GM13976 (cell line): ENCODE measurements at places on chromosomes 5 and 9.

- no peak for DNase-seq
Measured at GRCh38 chr9:16501726-16502125, 368.7 kb downstream of the BNC2 start.

GRCh38 chr9:126883636-126884035 is 23.2 kb downstream of the ZBTB34 start:
- DNase-seq = no peak

- peak; percentile 61 for DNase-seq
Measured at GRCh38 chr9:79570448-79571308, 1.1 kb upstream of the TLE4 start.

DNA sequence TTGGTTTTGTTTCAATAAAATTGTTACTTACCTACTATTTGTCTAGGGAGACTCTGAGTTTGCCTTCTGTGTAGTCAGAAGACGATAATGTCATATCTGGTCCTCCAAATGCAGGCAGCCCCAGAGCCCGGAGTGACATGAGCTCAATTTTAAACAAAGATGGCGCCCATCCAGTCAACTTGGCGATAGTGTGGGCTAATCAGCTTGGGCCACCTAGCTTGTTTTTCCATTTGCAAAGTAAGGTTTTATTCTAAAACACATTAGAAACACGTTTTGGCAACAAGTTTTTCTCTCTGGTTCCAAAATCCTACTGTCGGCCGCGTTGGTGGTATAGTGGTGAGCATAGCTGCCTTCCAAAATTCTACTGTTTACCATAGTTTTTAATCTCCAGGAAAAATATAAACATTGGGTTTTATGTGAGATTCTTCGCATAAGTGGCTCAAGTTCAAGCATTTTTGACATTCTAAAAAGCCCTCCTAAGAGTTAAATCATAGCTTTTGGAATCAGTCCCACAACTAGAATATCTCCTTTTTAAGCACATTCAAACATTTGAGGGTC is 13.2 kb downstream of the TSC1 start:
- DNase-seq = no peak

DNA sequence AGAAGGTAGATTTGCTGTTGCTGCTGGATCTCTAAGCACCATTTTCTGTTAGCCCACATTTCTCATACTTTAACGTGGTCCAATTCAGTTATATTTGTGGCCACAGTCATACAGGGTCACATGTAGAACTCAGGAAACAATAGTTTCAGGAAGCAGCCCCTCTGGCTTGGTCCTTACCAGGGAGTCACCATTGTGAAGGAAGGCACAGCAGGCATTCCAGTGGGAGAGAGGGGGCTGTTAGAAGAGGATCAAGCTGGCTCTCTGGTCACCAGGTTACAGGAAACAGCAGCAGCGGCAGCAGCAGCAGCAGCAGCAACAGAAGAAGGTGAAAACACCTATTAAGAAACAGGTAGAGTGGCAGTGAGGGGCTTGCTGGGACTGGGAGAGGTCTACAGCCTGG is 14.5 kb downstream of the C9orf43 start:
- no peak for DNase-seq

- no peak for DNase-seq
Measured at GRCh38 chr9:135348076-135348787, 131.3 kb upstream of the PPP1R26 start.

DNA sequence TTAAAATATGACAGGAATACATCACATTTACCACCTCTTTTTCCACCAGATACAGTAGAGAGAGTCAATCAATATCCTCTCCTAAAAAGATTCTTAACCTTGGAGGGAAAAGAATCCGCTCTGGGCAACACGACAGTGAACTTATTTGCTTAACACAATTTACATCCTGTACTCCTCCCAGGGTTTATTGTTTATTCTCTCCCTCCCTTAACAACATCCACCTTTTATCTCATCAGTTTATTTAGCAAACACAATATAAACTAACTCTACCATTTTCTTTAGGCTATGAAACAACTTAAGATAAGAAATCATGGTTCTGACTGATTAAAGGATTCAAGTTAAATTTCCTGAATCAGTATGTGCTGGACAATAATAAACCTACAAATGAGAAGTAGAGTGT is 50.9 kb downstream of the CERT1 start:
- no peak for DNase-seq

GRCh38 chr9:9177081-9177480 is 1377.5 kb upstream of the DMAC1 start:
- no peak for DNase-seq

- no peak for DNase-seq
Measured at GRCh38 chr9:10127867-10128266, 484.9 kb downstream of the PTPRD start.

DNA sequence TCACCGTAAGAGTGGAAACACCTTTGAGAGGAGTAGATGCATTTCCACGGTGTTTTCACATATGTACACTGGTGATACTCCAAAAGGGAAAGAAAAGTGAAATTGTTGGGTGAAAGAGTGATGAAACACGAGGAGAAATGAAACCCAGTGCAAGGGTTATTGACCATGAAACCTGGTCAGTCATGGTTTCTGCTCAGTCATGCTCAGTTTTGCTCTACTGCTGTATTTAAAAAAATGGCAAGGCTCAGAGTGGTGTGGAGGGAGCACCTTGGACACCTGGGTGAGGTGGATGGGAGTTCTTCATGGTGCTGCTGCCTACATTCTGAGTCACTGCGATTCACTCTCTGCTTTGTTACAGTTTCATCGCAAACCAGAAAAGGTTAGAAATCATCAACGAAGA is 32.3 kb downstream of the NTRK2 start:
- DNase-seq = peak; percentile 46

- DNase-seq = no peak
Measured at GRCh38 chr9:21989440-21990189, 4.6 kb downstream of the CDKN2A start.

DNA sequence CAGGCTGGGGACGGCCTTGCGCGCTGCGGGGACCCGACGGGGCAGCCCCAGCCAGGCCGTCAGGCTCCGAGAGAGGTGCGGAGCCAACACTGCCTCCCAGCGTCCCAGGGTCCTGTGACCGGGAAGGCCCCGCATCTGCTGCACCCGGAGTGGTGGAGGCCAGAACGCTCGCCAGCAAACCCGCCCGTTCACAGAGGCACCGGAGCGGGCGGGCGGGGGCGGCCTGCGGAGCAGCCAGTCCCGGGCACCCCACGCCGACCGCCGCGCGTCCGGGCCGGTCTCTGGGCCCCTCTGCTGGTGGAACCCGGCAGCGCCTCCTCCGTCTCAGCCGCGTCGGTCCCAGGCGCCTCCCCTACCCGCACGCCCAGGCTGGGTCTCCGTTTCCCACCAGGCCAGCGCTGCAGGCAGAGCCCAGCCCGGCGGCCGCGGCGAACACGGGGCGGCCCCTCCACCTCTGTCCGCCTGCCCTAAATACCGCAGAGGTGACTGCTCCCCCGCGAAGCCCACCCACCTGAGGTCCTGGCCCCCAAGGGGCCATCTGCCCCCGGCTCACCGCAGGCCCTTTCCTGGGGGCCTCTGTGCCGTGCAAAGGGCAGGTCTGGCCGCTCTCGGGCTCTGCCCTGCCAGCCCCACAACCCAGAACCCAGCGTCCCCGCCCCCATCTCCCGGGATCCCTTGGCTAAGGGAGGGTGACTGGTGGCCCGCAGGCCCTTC is 15.9 kb downstream of the EXD3 start:
- DNase-seq = peak; percentile 92

GRCh38 chr9:87249029-87249428 is 248.6 kb upstream of the DAPK1 start:
- DNase-seq = no peak

GRCh38 chr5:63081402-63081801 is 502.8 kb downstream of the LRRC70 start:
- no peak for DNase-seq
